ENCODE measurements at places on chromosomes 2 and 18.

DNA sequence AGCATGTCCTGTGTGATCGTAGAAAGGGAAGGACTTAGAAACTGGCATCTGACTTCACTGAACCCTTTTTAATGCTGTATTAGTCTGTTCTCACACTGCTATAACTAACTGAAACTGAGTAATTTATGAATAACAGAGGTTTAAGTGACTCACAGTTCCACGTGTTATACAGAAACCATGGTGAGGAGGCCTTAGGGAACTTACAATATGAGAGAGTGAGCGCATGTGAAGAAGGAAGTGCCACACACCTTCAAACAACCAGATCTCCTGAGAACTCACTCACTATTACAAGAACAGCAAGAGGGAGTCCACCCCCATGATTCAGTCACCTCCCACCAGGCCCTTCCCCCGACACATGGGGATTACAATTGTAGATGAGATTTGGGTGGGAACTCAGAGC lies 811.3 kb downstream of the CPS1 start:
- DNase-seq, result peak; percentile 53

- DNase-seq, result no peak
Observed at GRCh38 chr2:96913398-96914202, 43.7 kb upstream of the SEMA4C start.

GRCh38 chr2:201883606-201884369 lies 77.5 kb downstream of the CDK15 start:
- no peak for DNase-seq

GRCh38 chr2:7588295-7588694 lies 671.1 kb downstream of the RNF144A start:
- peak; percentile 60 for DNase-seq

GRCh38 chr2:229246334-229246733 lies 24.8 kb downstream of the PID1 start:
- DNase-seq, result no peak

- DNase-seq, result no peak
Observed at GRCh38 chr2:129203331-129203730, 776.1 kb upstream of the RAB6C start.

GRCh38 chr2:74002505-74003421 lies 18.1 kb downstream of the TET3 start:
- DNase-seq, result peak; percentile 82

DNA sequence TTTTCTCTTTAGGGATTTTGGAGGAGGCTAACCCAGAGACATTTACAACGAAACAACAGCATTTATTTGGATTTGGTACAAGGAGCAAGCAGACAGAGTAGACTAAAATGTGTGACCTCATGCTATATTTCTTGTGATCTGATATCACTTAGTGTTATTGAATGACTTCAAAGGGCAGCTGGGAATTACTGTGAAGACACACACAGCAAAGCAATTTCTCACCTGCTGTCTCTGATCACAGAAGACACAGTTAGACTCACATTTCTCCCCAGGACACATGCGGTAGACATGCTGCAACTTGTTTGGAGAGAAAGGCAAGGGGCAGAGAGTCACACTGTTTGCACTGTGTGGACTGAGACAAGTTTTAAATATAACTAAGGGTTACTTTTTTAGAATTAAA lies 67.5 kb downstream of the LTBP1 start:
- DNase-seq, result peak; percentile 70

- DNase-seq, result no peak
Observed at GRCh38 chr18:26495287-26495686, 53.1 kb downstream of the KCTD1 start.

GRCh38 chr2:68594674-68595492 lies 48.5 kb upstream of the PROKR1 start:
- DNase-seq, result peak; percentile 43

DNA sequence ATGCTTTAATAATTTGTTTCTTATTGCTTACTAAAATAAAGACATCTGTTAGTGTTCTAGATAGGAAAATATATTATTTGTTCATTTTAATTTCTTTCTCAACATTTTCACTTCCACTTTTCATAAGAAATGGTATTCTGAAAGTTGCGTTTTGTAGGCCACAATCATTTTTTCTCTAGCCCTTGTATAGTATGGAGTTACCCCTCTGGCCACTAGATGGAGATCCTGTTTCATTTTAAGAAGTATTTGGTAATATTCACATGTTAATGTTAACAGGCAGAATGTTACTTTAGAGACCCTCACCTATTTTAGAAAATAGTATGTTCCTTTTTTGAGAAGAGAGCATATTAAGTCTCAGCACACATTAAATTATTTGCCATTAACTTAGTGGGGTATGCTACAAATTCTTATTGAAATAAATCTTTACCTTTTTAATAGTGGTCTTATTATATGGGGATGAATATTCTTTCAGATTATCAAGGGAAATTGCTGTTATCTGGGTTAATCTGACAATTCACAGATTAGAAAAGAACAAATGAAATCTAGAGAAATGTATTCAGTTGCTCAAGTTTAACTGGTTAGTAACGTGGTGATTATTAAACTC lies 73.9 kb upstream of the TTC27 start:
- peak; percentile 52 for DNase-seq

DNA sequence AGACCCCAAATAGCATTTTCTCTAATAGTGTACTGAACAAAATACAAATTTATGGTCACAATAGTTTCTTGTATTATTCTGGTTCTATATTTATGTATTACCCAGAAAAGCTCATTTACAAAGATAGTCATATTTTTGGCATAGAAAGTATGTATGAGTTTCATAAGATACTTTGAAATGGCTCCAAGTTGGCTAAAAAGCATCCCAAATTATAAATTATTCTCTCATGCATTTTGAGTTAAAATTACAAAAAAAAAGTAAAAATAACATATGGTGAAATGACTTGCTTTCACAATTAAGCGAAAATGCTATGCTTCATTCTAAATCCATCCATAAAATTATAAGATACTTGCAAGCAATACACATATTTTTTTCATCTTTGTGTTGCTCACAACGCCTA lies 530.7 kb downstream of the ZNF804A start:
- DNase-seq, result no peak

DNA sequence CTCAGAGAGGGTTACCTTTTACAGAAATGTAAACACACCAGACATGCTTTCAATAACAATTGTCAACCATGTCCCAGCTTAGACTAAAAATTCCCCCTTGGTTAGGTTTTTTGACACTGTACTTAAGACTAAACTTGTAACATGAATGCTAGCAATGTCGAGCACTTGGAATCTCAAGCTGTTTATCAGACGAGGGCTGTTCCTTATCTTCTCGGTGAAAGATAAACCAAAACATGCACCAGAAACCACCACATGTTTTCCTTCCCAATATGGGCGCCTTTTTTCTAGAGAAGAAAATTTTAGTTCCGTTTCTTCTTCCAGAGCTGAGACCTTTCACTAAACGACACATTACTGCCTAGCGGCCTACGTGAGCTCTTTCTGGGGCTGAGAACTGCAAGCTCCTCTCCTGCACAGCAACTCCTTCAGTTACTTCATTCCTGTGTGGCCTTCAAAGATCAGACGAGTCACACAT lies 42.4 kb upstream of the ACKR3 start:
- no peak for DNase-seq

GRCh38 chr2:2031101-2031500 lies 286.8 kb upstream of the PXDN start:
- DNase-seq, result no peak

DNA sequence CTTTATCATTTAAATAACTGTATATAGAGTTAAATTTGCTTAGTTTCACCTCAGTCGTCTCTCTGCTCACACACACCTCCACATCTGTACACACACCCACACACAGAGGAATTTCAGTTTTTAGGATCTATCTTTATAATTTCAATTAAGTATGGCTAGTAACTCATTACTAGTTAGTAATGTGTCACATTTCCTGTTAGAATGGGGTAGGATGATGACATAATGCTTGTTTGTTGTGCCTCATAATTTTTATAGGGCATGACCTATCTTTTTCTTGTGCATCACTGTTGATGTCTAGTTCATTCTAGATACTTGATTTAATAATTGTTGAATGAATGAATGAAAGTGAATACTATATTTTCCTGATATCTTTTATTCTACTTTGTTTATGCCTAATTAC lies 108.6 kb downstream of the AGPS start:
- DNase-seq, result no peak

DNA sequence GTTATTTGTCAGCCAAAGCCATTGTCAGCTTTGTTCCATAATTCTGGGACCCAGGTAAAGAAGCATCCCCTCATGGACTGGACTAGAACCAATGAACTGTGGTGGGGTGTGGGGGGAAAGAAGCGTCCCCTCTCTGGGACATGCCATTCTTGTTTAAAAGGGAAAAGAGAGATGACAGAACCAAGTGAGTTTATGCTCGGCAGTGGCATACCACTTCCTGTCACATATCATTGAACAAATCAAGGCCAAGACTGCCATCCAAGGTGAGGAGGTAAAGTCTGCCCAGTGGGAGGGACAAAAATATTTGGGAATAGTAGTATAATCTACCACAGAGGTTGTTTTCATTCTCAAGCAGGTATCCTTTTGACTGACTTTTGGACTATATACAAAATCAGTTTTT lies 4.7 kb upstream of the GLS start:
- no peak for DNase-seq

- DNase-seq, result no peak
Observed at GRCh38 chr2:498493-499178, 178.6 kb downstream of the TMEM18 start.

- DNase-seq, result no peak
Observed at GRCh38 chr18:44569391-44570055, 111.2 kb upstream of the SETBP1 start.

GRCh38 chr2:109382226-109382895 lies 231.4 kb downstream of the SEPTIN10 start:
- DNase-seq, result no peak

DNA sequence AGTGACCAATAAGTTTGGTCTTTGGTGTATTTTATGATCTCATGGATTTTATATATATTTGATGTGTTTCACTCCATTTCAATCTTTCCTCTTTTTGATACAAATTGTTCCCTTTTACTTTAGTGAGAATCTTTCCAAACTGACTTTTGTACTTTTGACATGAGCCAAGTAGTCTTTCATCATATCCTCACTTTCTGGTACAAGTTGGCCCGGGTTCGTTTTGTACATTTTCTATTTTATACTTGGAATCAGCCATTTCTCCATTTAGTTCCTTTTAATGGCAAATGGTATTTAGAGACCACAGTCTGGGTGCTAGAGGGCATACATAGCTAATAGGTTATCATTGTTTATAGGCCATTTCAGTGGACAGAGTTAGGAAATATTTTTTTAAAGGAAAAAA lies 147.9 kb upstream of the MYO3B start:
- peak; percentile 11 for DNase-seq

DNA sequence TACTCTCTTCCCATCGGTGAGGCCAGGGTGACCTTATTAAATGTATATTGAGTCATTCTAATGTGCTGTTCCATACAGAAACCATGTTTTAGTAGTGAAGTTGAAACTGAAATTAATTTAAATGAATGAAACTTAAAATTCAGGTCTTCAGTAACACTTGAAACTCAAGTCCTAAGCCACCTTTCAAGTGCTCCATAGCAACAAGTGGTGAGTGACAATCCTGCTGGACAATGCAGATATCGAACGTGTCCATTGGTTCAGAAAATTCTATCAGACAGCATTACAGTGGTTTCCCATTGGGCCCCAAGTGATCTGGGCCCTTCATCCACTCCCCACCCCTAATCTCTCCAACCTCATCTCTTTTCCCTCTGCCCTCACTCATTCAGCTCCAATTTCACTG lies 48.7 kb downstream of the HNMT start:
- DNase-seq, result no peak

DNA sequence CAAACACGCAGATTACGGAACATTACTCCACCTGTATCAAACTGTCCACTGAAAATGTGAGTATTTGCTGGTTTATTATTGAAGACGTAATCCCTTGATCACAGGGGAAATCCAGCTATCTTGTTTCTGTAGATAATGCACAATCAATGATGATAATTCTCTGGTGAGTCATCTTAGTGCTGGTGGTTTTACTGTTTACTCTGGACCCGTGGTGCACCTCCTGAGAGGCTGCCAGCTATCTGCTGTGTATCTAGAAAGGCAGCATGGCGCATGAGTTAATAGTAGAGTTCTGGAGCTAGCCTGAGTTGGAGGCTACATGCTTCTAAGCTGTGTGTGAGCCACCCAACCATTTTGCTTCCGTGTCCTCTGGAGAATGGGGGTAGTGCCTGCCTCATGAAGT lies 6.5 kb downstream of the NCAPH start:
- peak; percentile 33 for DNase-seq

GRCh38 chr18:62510789-62511188 lies 12.0 kb upstream of the ZCCHC2 start:
- peak; percentile 21 for DNase-seq

- DNase-seq, result no peak
Observed at GRCh38 chr2:232873909-232874641, 4.0 kb downstream of the SNORC start.

- DNase-seq, result no peak
Observed at GRCh38 chr18:2906704-2907549, 60.1 kb downstream of the EMILIN2 start.

DNA sequence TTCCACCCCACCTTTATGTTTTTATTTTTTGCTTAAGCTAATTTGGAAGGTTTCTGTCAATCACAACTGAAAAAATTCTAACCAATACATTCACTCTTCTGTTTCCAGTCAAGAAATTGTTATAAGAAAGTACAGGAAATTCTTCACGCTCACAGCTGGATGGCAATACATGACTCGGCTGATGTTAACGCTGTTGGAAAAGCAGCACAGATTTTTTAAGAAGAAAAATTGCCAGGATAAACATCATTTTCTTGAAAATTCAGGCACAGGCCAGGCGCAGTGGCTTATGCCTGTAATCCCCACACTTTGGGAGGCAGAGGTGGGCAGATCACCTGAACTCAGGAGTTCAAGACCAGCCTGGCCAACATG lies 46.1 kb downstream of the STPG4 start:
- no peak for DNase-seq

DNA sequence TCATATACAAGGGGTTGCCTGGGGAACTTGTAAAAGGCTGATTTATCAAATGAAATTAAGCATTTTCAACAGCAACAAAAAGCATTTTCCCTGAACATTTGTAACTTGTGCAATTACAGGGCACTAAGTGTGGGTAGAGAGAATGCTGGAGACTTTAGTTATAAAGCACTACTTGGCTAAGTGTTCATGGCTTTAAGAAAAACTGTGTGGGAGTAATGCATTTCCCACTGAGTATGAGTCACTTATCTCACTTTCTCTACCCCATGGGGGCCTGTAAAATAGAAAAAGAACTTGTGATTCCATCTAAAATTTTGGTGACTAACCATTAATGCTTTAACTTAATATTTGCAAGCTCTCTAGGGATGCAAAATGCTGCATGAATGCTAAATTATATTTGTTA lies 193.4 kb downstream of the CCDC102B start:
- DNase-seq, result peak; percentile 23
